Activated naive CD4-positive, alpha-beta T cell treated with anti-CD3 and anti-CD28 coated beads for 36 hours (primary cell): ENCODE measurements at places on chromosomes 11 and 22.
A peak's percentile ranks its signal among the peaks of the same experiment; 100 is the strongest.

DNA sequence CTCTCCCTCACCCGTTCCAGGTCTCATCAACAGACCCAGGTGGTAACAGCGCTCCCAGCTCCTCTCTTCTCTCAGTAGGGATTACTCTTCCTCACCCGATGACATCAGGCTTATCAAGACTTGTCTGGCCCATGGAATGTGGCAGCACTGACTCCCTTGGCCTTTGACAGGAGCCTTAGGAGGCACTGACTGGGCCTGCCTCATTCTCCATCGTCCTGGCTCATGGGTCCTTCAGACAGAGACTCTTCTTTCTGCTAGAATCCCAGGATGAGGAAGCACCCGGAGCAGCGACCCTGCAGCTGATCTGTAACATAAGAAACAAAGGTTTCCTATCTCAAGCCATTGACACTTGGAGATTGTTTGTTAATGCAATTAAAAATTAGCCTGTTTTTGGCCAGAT lies 1063.6 kb downstream of the TBC1D22A start:
- DNase-seq: no peak

DNA sequence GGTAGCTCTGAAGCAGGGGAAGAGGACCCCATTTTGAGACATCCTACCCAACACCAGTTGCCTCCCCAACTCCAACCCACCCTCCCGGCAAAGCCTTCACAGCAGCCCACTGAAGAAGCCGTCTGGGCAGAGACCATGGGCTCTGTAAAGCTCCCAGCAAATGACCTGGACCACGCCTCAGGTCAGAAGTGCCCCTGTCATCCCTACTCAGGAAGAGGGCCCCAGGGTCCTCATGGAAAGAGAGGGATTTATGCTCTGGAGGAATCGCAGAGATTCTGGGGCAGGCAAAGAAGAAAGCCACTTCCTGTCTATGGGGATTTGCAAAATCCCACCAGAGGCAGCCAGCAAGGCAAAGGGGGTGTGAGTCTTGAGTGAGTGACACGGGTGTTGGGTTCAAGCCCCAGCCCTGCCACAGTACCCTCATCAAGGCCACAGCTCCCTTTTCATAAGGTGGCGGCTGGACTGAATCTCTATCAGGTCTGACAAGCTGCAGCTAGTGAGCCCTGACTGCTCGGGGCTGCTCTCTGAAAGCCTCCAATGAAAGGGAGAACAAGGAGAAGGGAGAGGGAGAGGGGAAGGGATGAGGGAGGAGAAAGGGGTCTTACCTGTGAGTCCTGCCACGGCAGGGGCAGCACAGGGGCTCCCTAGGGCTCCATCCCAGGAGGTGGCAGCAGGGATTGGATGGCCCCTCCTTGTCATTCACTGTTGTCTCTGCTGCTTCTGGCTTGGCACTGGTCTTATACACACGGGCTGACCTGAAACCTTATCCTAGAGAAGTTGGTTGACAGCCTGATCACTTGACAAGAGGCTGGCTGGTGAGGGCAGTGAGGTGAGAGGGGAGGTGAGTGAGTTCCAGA lies at the start of gene UCP3:
Gene UCP3 (minus strand): TSS at position 713 of the 857 bp plus-strand sequence. CDS start 2,043 bp downstream, outside the sequence.
- DNase-seq: no peak

GRCh38 chr11:33110083-33110482 lies 51.2 kb downstream of the CSTF3 start:
- DNase-seq: no peak

- no peak for DNase-seq
Measured at GRCh38 chr11:117519590-117519989, 191.9 kb downstream of the CEP164 start.

DNA sequence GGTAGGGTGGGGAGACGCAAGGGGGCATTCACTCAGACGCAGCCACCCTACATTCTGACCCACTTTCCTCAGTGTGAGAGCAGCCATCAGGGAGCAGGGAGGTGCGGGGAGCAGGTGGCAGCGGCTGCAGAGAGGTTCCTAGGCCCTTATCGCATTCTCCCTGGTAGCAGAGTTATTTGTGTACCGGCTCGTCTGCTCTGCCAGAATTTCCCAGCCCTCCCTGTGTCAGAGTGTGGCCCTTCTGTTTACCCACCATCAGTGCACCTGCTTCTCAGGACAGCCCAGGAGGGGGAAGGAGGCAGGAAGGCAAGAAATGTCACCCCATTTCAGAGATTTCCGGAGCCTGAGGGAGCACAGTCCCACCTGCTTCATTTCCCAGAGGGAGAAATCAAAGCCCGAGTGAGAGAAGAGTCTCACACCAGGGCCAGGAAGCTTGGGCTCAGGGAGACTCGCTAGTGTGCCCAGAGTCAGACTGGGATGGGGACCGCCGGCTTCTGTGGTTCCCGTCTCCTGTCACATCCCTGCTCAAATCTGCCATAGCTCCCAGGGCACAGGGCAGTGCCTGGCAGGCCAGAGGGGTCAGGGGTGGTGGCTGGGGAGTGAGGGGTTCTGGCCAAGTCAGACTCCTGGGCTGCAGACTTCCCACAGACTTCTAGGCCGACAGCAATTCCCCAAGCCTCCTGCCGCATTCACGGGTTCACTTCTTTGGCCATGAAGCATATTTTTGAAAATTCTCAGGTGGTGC lies 49.7 kb downstream of the ARRB1 start:
- DNase-seq: no peak

- DNase-seq: peak; percentile 97
Measured at GRCh38 chr22:21629255-21630149, at the start of gene YDJC. Gene YDJC (minus strand): TSS chr22:21630022. CDS start chr22:21630014, 8 bp downstream.

DNA sequence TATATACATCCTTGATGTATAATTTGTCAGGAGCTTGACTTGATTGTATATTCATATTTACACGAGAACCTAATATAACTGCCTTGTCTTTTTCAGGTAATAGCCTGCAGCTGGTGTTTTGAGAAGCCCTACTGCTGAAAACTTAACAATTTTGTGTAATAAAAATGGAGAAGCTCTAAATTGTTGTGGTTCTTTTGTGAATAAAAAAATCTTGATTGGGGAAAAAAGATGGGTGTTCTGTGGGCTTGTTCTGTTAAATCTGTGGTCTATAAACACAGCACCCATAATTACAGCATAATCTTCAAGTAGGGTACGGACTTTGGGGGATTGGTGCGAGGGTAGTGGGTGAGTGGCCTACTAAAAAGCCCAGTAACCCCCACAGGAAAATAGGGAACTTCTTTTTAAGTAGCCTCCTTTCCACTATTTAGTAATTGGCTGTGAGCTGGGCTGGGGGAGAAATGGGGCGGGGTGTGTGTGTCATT lies 7.5 kb downstream of the MALAT1 start:
- no peak for DNase-seq

GRCh38 chr11:81098471-81098870 lies 1635.2 kb downstream of the FAM181B start:
- DNase-seq: no peak

DNA sequence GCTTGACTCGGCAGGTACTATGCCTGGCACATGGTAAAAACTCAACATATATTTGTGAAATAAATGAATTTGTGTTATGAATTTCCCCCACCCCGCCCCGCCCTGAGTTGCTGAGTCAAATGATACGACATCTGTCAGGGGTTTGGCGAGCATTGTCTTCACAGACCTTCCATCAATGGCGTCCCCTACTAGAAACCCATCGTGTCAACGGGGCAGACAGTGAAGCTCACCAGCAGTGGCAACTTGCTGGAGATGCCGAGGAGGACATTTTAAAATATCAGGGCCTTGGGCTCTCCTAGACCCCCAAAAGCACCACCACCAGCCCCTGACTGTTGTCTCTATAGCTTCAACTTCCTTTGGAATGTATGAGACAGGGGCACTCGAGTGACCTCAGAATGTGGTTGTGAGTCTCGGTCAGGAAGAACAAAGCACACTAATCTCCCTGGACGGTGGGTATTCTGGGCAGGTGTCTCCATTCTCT lies 761 bp upstream of the NXF1 start:
- peak; percentile 36 for DNase-seq

- DNase-seq: no peak
Measured at GRCh38 chr11:1660111-1660867, 30.7 kb downstream of the KRTAP5-5 start.

DNA sequence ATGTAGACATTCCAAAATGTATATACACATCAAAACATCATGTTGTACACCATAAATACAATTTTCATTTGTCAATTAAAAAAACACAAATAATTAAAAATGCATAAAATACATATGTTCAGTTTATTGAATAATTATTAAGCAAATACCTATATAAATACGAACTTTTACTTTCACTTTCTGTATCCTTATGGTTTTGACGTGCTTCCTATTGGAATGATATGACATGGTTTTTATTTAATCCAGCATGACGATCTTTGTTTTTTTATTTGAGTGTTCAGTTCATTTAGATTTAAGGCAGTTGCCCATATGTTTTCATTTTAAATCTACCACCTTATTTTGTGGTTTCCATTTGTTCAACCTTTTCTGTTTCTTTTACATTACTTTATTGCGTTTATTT lies 198.3 kb upstream of the PLET1 start:
- no peak for DNase-seq

- DNase-seq: peak; percentile 90
Measured at GRCh38 chr22:28442264-28442710, 237.4 kb downstream of the TTC28 start.

DNA sequence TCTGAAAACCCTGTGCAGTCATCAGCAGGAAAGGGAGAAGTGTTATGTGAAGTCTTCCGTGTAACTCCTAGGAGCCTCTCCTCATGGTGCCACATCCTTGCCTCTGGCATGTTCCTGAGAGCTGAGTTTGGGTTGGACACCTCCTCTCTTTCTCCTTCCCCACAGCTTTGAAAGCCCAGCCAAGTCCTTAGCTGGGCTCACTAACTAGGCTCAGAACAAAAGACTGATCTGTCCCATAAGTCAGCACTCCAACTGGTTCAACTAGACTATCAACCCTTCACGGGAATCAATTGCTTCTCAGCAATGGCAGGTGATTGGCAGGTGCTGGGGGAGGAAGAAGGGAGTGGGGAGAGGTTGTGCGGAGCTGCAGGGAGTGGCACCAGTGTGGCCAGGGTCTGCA lies 509.9 kb upstream of the B3GAT1 start:
- DNase-seq: no peak

GRCh38 chr11:86202013-86202336 lies 42.6 kb upstream of the EED start:
- peak; percentile 42 for DNase-seq

GRCh38 chr11:36388951-36389350 lies 92.9 kb downstream of the PRR5L start:
- DNase-seq: no peak

DNA sequence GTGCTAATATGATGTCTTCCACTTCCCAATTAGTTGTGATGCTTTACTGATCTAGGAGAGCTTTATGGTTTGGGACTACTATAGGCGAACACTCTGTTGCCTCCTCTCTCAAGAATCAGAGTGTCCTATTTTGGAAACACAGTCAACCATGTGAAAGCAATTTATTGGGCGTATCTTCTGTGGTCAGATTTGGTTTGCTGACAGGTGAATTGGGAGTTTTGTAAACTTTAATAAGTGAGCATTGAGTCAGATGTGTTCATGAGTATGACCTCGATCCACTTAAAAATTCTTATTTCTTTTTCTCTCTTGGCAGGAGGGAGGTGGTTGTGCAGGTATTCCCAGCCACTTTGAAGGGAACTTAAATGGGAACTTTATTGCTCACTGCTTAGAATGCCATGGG lies 4.4 kb downstream of the CAT start:
- DNase-seq: no peak

- no peak for DNase-seq
Measured at GRCh38 chr11:46903846-46904245, 14.5 kb downstream of the LRP4 start.

DNA sequence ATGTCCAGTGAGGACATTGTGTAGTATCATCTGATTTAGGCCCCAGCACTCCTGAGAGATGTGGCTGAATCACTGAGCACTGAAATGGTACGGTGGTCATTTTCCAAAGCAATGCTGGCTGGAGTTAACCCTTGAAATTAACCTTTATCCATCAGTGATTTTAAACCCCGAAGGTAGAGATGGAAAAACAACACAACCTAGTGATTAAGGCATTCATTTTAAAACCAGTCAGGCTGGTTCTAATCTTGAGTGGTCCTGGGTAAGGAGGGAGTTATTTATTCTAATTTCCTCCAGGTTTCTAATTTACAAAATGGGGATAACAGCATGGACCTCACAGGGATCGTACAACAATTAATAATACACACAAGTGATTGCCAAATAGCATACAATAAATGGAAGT lies 6.6 kb upstream of the CSNK2A3 start:
- no peak for DNase-seq
